ENCODE measurements at places on chromosomes 11 and 22. TPM values are rescaled to one million over a fixed set of nuclear protein-coding genes. Genes with fewer than 3 reads are reported as not detected.
A peak's percentile ranks its signal among the peaks of the same experiment; 100 is the strongest.

GRCh38 chr11:17600316-17601255 lies 53.5 kb downstream of the OTOG start:
- no peak for DNase-seq

- DNase-seq, result no peak
These were observed 13.6 kb upstream of the ZNRF3 start for GRCh38 chr22:28869736-28870135.

DNA sequence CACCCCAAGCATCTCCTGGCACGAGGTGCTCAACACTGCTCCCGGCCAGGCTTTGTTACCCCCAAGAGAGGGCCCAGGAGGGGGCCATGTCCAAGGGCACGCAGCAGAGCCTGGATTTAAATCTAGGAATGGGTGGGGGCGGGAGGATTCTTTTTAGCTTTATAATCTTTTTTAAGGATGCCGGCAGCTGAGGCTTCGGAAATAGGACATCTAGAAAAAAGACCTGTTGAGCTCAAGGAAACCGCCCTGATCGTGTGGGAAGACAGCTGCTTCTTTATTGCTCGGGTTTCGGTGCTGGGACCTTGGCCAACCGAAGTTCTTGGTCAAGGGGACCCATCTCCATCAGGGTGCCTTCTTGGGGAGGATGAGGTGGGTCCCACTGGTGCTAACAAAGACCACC lies 317.9 kb downstream of the CTTN start:
- no peak for DNase-seq

- DNase-seq, result peak; percentile 75
These were observed 380.7 kb downstream of the MN1 start for GRCh38 chr22:27420817-27421361.

DNA sequence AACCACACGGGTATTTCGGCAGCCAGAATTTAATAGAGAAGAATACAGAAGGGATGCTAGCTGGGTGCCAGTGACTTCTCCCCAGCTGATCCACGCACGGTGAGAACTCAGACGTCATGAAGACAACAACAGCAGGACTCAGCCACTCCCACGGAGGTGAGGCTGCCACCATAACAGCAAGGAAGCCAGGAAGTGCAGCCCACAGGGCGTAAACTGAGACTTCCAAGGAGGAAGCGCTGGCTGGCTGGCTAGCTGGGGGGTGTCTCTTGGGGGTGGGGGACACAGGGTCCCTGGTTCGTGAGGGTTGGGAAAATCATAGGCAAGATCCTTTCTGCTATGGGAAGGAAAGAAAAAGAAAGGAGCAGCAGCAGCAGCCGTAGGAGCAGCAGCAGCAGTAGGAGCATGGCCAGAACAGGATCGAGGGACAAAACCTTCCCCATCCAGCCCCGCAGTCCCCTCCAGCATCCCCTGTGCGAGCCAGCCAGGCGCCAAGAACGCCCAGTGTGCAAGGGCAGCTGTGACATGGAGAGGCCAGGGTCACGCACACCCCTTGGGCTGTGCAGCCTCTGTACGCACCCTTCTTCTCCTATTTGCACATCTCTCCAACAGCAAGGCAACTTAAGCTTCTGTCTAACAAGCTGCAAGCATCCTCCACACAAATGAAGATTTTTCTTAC lies 49.6 kb upstream of the SHANK2 start:
- DNase-seq, result no peak

GRCh38 chr11:14819596-14819995 lies 72.4 kb downstream of the CYP2R1 start:
- no peak for DNase-seq

- no peak for DNase-seq
These were observed 240.5 kb upstream of the API5 start for GRCh38 chr11:43071338-43071737.

DNA sequence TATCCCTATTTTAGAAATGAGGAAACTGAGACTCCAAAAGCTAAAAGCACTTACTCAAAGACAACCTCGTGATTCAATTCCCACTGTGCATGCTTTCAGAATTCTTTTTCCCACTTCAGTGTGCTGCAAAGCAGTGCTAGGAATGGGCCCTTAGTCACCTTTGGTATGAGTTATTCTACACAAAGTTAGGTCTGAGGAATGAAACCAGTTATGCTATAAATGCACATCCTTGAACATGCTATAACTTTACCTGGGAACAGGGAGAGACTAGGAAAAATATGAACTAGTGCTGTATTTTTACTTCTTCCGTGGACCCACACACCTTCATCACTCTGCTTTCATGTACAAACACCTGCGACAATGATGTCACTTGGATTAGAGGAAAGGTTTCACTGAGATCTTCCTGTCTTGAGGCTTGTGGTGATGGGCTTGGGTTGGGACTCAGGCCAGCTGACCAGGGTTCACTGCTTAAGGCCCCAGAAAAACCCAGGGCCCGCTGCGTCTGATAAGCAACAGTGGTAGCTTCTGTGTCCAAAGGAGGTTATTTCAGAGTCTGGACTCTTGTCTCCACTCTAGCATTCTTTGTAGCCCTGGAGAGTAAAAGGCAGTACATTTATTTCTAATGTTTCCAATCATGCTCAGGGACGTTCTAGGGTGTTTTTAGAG lies 81.6 kb downstream of the ZC3H12C start:
- DNase-seq, result no peak

- no peak for DNase-seq
These were observed 60.4 kb downstream of the SFI1 start for GRCh38 chr22:31556627-31557203.

DNA sequence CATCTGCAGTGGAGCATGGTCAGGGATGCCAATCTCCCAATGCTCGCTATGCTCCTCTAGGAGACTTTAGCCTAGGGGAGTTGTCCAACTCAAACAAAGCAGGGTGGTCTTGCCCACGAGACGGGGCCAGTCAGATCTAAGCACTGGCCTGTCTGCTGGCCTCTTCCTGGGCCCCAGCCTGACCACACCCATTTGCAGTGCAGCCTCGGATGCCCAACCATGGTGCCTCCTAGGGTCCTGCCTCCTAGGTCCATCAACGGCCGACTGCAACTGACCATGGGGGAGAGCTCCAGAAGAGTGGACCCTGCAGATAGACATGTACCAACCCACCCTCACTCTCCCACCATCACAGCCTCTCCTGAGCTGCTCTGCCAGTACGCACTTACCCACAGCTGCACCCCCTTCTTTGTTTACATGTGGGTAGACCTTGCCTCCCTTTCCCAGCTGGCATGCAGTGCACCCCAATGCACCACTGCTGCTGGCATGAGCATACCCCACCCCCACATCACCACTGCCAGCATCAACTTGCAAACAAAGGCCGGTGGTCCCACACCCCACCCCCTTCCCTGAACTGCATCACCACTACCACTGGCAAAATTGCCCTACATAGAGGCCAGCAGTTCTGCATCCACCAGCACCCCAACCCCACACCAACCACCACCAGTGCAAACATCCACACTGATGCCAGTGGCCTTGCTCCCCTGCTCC lies 27.6 kb upstream of the ARL14EP start:
- DNase-seq, result no peak

DNA sequence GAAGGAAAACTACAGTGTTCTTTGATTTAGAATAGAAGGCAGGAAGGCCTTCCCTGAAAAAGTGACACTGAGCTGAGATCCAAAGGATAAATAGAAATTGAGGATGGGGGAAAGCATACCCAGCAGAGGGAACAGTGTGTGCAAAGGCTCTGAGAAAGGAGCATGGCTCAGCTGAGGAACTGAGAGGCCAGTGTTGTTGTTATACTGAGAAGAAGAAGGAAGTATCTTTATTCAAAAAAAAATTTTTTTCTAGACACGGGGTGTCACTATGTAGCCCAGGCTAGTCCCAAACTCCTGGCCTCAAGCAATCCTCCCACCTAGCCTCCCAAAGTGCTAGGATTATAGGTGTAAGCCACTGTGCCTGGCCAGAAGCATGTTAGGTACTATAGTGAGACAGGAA lies 3.5 kb upstream of the PIK3C2A start:
- no peak for DNase-seq

Gene ARHGEF17
- total RNA-seq, result 3.3 TPM

Gene MUC6
- total RNA-seq, result not detected

Gene B3GAT3
- 26.0 TPM for total RNA-seq

Gene CWC15
- 56.5 TPM for total RNA-seq

Gene CECR2
- 0.06 TPM for total RNA-seq

Measured in H4 (cell line).